ENCODE measurements at places on chromosomes 2 and 18.
A peak's percentile ranks its signal among the peaks of the same experiment; 100 is the strongest.

GRCh38 chr2:48098539-48098938 lies 192.2 kb upstream of the FBXO11 start:
- DNase-seq: no peak

GRCh38 chr2:20594957-20595356 lies 55.9 kb downstream of the HS1BP3 start:
- no peak for DNase-seq

- DNase-seq: no peak
These were observed 64.7 kb downstream of the STK39 start for GRCh38 chr2:168182550-168183249.

DNA sequence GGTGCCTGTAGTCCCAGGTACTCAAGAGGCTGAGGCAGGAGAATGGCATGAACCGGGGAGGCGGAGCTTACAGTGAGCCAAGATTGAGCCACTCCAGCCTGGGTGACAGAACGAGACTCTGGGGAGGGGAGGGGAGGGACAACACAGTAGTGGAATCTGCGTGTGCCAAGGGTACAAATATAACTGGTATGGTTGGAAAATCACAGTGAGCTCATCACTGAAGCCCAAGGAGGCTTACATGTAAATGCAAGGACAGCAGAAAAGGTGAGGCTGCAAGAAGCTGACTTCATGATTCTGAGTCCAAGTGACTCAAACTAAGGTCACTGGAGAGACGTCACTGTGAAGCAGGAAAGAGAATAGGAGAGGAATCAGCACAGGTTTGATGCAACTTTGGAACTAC lies 9.2 kb downstream of the SEPTIN10 start:
- DNase-seq: no peak

DNA sequence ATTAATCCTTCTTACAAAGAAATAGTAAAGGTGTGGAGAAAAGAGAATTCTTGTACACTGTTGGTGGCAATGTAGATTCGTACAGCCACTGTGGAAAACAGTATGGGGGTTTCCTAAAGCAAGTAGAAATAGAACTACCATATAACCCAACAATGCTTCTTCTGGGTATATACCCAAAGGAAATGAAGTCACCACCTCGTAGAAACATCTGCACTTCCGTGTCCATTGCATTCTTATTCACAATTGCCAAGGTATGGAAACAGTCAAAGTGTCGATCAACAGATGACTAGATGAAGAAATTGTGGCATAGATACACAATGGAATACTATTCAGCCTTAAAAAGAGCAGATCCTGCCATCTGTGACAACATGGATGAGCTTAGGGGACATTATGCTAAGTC lies 93.4 kb upstream of the TGIF1 start:
- DNase-seq: no peak

GRCh38 chr2:219302412-219302968 lies 6.7 kb downstream of the PTPRN start:
- no peak for DNase-seq

GRCh38 chr18:24009651-24010333 lies 4.8 kb upstream of the TTC39C start:
- peak; percentile 69 for DNase-seq

DNA sequence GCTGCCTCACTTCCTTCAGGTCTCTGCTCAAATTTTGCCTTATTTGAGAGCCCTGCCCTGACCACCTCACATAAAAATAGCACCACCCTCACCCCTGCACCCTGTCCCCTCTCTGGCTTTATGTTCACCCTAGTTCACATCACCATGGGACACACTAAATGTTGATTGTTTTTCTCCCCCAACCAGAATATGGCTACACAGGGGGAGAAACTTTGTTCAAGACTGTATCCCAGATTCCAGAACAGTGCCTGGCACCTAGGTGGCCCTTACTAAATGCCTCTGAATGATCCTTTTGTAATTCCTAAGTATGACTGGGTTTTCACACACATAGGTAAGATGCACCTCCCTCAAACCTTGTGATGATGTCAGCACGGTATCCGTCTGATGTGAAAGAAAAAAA lies 28.4 kb upstream of the CATIP start:
- no peak for DNase-seq

DNA sequence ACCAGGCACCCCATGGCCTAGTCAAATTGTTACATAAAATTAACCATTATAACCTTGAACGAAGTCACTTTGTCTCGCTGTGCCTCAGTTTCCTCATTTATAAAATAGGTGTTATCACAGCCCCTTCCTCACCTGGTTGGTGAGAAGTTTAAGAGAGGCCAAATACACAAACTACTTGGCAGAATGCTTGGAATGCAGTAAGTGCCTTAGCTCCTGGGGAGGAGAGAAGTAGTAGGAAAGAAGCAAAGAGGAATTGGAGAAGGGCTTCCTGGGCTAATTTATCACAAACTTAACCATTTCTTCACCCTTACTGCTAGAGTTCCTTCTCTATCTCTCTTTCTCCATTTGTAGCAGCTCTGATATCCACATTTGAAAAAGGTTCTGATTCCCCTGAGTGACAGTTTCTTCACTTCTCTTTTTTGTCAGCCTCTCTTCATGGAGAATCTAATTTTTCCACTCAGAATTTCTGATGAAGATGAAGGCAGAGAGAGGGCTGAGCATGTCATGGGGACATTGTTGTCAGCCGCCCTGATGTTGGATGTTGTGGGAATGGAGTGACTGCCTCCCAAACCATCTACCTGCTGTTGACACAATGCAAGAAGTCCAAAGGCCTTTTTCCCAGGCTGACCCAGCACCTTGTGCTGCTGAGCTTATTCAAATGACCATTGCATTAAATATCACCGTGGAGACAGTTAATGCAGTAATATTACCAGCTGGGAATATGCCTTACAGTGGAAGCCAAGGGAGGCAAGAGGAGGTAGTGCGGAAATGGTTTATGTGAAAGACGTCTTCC lies 60.4 kb downstream of the BOD1L2 start:
- no peak for DNase-seq

DNA sequence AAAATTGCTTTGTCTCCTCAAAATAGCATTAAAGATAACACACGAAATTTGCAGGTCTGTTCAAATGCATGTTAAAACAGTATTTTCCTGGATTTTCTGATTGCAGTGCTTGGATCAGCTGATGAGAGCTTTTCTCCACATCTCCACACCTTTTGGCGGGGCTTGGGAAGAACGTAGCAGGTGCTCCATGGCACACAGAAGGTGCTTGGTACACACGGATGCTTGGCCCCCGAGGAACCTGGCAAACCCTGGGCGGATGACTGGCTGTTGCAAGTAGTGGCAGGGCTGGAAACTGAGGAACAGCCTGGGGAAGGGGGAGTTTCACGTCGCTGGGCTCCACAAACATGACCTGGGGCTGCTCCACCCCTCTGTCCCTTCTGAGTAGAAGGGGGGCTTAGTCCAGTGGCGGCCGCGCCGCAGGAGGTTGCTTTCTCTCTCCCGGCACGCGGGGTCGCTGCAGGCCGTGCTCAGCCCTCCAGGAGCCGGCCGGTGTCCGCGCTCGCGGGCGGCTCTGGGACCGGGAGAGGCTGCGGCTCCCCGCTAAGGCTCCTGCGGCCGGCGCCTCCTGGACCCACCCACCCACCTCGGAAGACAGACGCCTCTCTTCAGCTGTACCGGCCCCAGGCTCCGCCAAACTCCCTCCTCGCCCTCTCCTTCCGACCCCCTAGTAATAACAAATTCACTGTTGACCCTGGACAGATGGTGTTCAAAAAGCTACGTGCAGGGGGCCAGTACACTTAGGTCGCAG lies 69.3 kb downstream of the MARCO start:
- DNase-seq: no peak

- no peak for DNase-seq
These were observed 2.7 kb upstream of the ASAP2 start for GRCh38 chr2:9203876-9204275.

GRCh38 chr18:77090546-77091174 lies 41.9 kb downstream of the MBP start:
- no peak for DNase-seq

DNA sequence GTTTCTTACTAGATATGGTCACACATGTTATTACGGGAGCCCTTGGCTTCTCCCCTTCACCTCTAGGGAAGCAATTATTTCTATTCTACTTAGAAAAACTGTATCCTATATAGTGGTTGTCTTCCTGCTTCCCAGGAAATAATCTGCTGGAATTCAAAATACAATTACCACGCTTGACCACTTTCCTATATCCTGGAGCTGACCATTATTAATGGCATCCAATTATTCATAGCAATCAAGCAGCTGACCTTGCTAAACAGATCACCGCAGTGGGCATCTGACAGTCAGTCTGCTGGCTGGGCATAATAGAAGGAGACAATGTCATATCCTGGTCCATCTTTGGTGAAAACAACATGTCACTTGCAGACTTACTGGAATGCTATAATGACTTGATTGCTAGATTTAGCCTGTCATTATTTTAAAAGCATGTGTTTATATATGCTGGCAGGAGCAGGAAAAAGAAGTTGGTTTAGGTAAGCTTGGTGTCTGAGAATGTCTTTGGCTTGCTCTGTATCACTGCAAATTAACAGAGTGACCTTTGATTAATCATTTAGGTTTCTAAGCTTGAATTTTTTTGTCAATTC lies 325.6 kb upstream of the FAM98A start:
- no peak for DNase-seq

GRCh38 chr2:20966061-20966595 lies 77.7 kb downstream of the APOB start:
- no peak for DNase-seq

DNA sequence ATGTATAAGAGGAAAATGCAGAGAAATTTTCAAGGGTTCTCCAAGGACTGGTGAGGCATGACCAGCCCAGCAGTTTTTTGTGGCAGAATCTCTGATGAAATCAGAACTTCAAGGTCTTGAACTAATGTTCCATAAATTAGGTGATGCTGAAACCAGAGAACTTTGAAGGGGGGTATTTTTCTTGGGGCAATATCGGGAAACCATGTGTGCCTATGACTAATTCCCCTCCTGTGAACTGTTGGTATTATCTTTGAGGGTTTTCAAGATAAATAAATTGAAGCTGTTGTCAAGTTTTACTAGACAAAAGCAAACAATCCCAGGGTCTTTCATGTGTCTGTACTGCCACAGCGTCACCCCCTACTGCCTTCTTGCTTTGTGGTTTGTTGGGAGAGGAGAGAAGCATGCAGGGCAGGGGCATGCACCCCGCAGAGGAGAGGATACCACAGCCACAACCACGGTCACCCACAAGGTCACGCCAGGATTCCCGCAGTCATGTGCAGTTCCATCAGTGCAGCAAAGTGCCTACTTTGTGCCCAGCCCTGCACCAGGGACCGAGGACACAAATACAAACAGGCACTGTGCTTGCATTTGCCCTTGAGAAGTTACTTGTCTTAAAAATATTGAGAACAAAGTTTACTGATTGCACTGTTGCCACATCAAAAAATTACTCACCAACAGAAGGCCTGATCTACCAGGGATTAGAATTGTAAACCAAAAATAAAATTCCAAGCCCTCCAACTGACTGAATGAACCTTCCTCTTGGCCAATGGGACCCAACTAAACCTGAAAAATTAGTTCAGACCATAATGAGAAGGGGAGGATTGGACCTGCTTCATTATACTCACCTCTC lies 413.3 kb upstream of the TRIB2 start:
- DNase-seq: no peak

DNA sequence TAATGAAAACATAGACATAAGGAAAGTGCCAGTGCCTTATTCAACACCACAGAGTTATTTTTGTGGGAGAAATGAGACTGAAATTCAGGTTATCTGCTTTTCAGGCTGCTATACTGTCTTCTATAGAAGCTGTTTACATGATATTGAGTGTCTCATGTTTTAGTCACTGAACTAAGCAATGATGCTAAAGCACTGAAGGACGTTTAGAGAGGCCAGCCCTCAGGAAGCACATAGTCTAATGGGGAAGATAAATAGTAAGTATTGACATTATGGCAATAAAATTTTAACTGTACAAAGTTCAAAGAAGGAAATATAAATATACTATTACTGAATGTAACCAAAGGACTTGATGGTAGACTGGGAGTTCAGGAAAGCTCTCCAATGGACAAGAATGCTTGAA lies 186.4 kb upstream of the ZC3H15 start:
- no peak for DNase-seq

GRCh38 chr2:128155970-128156369 lies 65.0 kb downstream of the UGGT1 start:
- no peak for DNase-seq

DNA sequence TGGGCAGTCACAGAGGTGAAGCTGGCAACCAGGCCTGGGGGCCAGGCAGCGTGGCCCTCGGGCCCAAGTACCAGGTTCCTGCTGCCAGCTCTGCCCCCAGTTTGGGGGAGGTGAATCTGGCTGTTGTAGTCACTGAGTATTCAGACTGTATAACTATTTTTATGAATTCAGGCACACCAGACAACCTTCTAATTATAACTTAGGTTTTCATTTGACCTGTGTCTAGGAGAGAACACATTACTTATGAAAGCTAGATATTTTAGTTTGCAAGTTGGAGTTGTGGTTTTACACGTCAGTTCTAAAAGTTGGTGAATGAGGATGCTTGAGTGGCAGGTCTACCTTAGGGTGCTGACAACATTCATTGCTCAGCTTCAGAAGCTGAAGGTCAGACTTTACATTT lies 71.7 kb downstream of the LIMS1 start:
- no peak for DNase-seq

DNA sequence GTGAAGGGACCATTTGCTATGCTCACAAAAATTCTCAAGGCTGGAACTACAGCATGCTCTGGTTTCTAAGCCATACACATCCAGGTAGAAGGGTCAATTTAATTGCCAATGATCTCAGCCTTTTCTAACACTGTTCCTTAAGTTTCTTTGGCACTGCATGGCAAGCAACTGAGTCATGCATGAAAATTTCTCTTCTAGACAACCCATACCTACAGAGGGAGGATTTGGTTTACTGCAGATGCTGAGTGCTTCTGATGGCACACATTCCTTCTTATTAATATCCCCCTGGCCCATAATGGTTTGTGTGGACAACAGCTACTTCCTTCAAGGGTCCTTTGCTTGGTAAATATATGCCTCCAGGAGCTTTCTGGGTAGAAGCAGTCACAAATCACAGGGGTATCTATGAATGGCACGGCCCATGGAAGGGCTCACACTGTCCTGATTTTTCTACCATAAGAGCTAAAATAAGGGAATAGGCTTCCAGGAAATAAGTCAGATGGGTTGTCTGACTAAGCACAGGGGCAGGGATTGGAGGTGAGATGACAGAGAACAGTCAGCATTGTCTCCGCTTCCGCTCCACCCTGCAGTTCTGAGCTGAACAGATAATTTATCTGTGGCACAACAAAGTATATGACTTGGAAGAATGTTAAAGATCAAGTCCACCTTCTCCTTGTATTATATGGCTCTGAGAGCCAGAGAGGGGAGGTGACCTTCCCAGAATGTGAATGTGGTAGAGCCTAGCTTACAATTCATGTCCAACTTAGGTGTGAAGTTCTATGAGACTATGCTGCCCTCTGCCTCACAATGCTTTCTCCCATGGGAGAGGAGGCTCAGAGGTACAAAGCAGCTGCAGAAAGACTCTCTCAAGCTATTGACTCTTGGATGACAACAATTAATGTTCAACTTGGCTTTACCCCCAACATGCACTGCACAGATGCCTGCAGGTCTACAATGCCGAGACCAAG lies 199.2 kb upstream of the TNP1 start:
- no peak for DNase-seq

DNA sequence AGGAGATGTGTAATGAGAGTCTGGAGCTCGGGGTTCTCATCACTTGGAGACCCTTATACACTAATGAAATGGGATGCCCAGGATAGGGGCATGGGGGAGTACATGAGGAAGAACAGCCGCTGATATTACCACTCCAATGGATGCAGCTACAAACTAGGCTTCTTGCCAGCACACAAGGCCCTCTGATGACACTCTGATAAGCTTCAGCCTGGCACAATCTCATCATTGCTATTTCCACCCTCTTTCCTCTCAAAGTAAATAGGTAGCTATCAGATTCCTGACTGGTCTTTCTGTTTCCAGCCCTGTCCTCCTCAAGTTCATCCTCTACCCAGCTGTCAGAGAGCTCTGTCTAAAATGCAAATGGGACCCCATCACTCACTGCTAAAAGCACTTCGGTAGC lies 103.0 kb downstream of the GPR39 start:
- no peak for DNase-seq
